ENCODE measurements at places on chromosomes 7 and 10.
A peak's percentile ranks its signal among the peaks of the same experiment; 100 is the strongest.

GRCh38 chr10:2202401-2202800 lies 465.1 kb upstream of the ADARB2 start:
- no peak overlapping the region for H3K27ac ChIP-seq
- DNase-seq, result no peak
- H3K4me1 ChIP-seq, result no peaks in the 10 kb centered on the region
- no peaks in the 10 kb centered on the region for H3K27me3 ChIP-seq
- H3K4me3 ChIP-seq, result no peak overlapping the region
- H3K36me3 ChIP-seq, result no peaks in the 10 kb centered on the region

DNA sequence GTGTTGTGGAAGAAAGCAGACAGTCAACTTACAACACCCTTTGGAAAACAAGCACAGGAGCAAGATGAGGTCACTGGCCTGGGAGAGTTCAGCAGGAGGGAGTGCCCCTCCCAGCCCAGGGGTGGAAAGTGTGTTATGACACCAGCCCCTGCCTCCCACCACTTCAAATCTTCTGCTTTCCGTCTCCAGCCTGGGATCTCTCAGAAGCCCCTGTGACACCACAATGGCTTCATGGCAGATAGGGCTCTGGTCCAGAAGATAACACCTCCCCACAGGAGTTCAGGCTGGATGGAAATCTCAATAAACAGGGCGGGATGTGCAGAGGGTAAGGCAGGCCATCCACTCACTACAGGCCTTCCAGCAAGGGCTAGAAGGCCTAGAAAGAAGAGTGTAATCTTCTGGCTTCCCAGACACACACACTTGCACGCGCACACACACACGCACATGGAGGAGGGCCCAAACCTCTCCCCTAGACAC lies 48.7 kb upstream of the ZMIZ1 start:
- H3K36me3 ChIP-seq, result no peaks in the 10 kb centered on the region
- DNase-seq, result peak; percentile 32
- H3K27ac ChIP-seq, result no peak overlapping the region

- H3K27ac ChIP-seq, result no peak overlapping the region
- no peaks in the 10 kb centered on the region for H3K27me3 ChIP-seq
- no peak for DNase-seq
- H3K4me1 ChIP-seq, result no peaks in the 10 kb centered on the region
Observed at GRCh38 chr10:7896297-7896696, 78.0 kb downstream of the TAF3 start.

- no peaks in the 10 kb centered on the region for H3K36me3 ChIP-seq
- H3K4me1 ChIP-seq, result no peaks in the 10 kb centered on the region
- H3K27ac ChIP-seq, result no peak overlapping the region
- no peak overlapping the region for H3K4me3 ChIP-seq
Observed at GRCh38 chr10:70647086-70647485, 25.2 kb upstream of the ADAMTS14 start.

DNA sequence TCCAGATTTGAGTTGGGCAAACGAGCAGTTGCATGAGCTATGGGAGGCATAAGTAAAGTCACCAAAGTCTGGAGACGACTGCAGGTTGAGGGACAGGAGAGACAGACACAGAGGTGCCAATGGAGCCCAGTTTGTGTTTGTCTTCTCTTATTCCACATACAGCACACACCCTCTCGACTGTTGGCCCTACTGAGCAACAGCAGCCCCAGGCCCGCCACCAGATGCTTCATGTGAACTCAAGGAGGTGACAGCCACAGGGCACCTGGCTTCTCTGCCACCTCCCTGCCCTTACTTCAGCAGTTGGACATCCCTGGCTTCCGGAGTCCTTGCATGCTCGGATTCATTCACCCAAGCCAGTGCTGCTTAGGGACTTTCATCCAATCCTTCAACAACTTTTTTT lies 6.5 kb upstream of the ATOH7 start:
- H3K4me1 ChIP-seq, result no peaks in the 10 kb centered on the region
- no peaks in the 10 kb centered on the region for H3K27me3 ChIP-seq
- H3K27ac ChIP-seq, result no peak overlapping the region

- no peaks in the 10 kb centered on the region for H3K27me3 ChIP-seq
- DNase-seq, result no peak
- H3K36me3 ChIP-seq, result peaks cover 12% of the 10 kb centered on the region
Observed at GRCh38 chr7:35019801-35020200, 17.5 kb downstream of the DPY19L1 start.

GRCh38 chr10:13536674-13537366 lies 8.0 kb upstream of the BEND7 start:
- H3K4me3 ChIP-seq, result no peak overlapping the region
- no peak overlapping the region for H3K27ac ChIP-seq
- peaks cover 8% of the 10 kb centered on the region for H3K27me3 ChIP-seq
- H3K4me1 ChIP-seq, result no peaks in the 10 kb centered on the region
- DNase-seq, result peak; percentile 56

DNA sequence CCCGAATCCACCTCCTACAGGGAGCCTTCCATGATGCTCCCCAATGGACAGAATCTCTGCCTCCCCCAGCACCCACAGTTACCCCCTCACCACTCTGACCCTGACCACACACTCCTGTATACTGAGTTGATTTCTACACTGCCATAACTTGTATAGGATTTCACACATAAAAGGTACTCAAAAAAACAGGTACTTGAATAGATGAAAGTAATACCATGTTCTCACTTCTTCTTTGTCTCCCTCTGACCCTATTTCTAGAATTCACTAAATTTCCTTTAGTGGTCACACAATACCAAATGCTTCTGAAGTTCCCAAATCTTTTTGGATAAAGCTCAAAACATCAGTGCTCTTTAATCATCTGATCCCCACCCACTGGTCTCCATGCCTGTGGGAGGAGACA lies 45.4 kb downstream of the HSPA12A start:
- no peak overlapping the region for H3K27ac ChIP-seq
- H3K27me3 ChIP-seq, result no peaks in the 10 kb centered on the region

DNA sequence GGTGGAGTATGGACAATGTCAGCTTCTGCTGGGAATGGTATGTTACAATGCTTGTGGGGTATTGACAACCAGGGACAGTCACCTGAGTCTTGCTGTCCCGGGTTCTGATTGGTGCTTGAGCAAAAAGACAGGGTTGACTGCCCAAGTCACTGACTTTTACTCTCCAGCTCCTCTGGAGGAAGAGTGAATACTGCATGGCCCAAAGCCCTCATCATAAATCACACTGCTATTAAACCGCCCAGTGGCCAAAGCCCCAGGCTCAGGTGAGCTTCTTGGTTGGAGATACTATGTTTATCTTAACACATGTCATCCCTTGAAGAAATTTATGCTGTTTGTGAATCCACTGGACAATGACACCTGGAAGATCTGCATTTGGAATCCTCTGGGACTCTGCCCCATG lies 90.0 kb upstream of the IGFBP3 start:
- H3K27ac ChIP-seq, result no peak overlapping the region
- no peaks in the 10 kb centered on the region for H3K36me3 ChIP-seq
- H3K27me3 ChIP-seq, result no peaks in the 10 kb centered on the region

DNA sequence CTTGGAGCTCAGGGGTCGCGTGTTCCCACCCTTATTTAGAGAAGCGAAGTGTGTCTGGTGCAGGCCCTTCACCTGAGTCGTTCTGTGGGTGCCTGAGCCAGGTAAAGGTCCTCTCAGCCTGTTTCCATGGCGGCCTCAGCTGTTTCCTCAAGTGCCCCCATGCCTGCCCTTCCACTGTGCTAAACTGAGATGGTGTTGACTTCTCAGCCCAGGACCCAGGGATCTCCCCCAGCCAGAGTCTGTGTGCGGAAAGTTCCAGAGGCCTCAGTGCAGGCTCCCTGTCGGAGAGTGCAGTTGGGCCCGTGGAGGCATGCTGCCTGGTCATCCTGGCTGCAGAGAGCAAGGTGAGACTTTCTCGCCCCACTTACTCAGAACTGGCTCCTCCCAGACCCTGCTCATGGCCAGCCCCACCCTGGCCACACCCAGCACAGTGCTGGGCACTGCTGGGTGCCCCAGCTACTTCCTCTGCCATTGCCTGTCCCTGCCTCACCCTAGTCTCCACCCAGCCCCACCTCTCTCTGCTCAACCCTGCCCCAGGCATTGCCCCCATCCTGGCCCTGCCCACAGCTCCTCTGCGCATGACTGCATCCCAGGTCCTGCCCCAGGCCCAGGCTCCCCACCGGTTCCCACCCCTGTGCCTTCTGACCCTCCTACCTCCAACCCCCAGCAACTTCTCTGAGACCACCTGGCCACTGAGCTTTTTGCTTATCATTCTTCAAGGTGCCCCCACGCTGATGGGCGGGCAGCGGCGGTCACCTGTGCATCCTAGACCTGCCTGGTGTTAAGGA lies 20.3 kb downstream of the NACAD start:
- DNase-seq, result no peak
- H3K4me1 ChIP-seq, result no peaks in the 10 kb centered on the region
- no peak overlapping the region for H3K27ac ChIP-seq

DNA sequence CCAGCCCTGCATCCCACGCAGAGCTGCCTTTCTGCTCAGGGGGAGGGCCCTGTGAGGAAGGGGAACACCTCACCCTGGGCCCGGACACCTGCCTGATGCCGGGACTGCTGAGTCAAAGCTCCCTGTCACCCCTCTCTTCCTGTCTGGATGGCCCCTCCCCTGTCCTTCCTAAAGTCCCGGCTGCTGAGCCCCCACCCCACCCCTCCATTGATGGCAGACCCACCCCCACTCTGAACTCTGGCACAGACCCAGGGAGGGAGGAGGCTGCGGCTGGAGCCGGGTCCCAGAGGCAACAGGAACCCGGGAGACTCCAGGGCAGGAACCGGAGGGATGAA lies 78.7 kb downstream of the ELFN1 start:
- no peak for DNase-seq
- peaks cover 27% of the 10 kb centered on the region for H3K27me3 ChIP-seq
- H3K27ac ChIP-seq, result no peak overlapping the region

GRCh38 chr10:17768957-17769356 lies 17.0 kb downstream of the TMEM236 start:
- no peak overlapping the region for H3K27ac ChIP-seq
- H3K36me3 ChIP-seq, result no peaks in the 10 kb centered on the region
- no peaks in the 10 kb centered on the region for H3K4me1 ChIP-seq
- no peak for DNase-seq
- no peaks in the 10 kb centered on the region for H3K27me3 ChIP-seq
- no peak overlapping the region for H3K4me3 ChIP-seq
